ENCODE measurements at places on chromosomes 2 and 18.

DNA sequence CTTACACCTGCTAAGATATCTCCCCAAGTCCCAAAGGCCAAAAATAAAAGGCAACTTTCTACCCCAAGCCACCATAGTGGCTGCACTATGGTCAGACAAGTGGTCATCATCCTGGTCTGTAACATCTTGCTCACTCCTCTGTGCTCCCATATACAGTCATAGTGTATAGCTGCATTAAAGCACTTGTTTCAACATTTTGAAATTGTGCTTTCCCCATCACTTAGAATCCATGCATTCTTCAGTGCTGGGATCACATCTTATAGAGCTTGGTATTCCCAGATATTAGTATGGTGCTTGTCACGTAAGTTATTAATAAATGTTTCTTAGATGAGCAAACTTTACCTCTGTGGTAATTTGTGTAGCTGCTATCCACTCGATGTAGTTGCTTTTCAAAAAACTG is 40.4 kb upstream of the CDC42EP3 start:
- peak; percentile 87 for DNase-seq

DNA sequence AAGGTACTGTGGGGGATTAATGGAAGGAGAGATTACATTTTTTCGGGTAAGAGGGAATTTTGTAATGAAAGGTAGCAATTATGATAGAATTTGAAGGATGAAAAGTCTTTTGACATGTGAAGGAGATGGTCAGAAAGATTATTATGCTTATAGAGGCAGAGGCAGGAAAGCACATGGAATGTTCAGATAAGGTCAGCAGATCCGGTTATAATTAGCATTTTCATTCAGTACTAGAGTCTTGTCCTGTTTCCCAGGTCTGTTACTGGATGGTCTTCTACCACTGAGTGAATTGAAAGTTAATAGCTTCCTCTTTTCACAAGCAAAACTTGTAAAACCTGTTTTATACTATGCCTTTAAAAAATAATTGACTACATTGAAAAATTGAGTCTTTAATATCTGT is 116.9 kb downstream of the PHLPP1 start:
- DNase-seq: no peak

- DNase-seq: no peak
Measured at GRCh38 chr18:36314098-36314497, 16.6 kb downstream of the FHOD3 start.

GRCh38 chr2:104939570-104940217 is 85.8 kb downstream of the POU3F3 start:
- DNase-seq: no peak

GRCh38 chr18:25067275-25068025 is 284.5 kb downstream of the ZNF521 start:
- DNase-seq: no peak

- peak; percentile 66 for DNase-seq
Measured at GRCh38 chr2:7612969-7613368, 695.8 kb downstream of the RNF144A start.

All from AG04449 (cell line).